ENCODE measurements at places on chromosomes 3 and 15.

GRCh38 chr3:49296781-49297411 lies 19.9 kb upstream of the C3orf62 start:
- DNase-seq = no peak

DNA sequence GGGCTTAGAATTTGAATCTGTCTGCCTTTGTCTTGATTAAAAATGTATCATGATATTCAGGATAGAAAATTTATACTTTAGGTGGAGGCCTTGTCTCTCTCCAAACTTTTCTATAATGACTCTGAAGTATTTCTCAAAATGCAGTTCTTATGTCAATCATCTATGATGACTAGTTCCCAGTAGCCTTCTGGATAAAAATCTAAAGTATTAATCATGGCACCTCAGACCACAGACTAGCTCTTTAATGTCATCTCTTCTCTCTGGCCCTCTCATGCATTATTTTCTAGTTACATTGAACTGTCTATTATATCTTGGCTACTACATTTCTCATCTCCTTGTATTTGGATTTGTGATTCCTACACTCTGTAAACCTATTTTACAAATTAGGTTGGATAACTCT lies 96.9 kb downstream of the ZPLD1 start:
- DNase-seq = no peak

DNA sequence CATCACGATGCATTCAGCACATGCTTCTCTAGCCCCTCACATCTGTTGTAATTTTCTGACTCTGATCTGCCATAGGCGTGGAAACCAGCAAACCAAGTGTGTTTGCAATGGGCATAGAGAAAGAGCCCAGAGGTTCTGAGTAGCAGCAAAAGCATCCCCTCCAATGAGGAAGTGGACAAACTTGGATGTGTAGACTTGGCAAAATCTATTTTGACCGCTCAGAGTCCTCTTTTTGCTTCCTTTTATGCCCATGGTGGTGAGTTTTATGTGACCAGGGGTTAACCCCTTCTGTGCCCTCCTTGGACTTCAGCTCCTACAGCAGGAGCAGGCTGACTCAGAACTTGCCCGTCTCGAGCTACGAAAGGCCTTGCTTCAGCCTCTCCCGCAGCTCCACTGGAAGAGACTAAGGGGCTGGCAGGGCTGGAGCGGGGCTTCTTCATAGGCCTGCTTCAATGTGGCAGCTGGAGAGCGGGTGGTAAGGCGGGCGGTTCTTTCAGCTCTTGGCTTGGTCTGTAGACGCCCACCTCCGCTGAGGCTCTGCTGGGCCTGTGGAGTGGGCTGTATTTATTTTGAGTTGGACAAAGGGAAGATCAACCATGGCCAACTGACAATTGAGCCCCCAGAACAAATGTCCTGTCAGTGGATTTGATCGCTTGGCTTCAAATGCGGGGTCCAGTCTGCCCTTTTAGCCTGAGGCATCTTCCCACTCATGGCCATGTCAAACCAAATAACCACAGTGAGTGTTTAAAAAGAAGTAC lies 6.5 kb upstream of the ETV5 start:
- no peak for DNase-seq

DNA sequence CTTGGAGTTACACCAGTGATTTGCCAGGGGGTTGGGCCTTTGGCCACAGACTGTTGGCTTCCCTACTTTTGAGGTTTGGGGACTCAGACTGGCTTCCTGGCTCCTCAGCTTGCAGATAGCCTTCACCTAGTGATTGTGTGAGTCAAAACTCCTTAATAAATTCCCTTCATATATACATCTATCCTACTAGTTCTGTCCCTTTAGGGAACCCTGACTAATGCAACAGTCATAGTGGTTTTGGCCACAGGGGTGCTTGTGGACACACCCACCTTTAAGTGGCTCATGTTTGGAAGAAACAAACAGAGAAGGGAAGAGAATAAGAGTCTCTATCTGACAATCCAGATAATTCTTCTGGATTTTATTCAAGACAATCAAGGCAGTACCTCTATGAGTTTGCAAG lies 457.7 kb downstream of the EPHA3 start:
- DNase-seq = no peak

DNA sequence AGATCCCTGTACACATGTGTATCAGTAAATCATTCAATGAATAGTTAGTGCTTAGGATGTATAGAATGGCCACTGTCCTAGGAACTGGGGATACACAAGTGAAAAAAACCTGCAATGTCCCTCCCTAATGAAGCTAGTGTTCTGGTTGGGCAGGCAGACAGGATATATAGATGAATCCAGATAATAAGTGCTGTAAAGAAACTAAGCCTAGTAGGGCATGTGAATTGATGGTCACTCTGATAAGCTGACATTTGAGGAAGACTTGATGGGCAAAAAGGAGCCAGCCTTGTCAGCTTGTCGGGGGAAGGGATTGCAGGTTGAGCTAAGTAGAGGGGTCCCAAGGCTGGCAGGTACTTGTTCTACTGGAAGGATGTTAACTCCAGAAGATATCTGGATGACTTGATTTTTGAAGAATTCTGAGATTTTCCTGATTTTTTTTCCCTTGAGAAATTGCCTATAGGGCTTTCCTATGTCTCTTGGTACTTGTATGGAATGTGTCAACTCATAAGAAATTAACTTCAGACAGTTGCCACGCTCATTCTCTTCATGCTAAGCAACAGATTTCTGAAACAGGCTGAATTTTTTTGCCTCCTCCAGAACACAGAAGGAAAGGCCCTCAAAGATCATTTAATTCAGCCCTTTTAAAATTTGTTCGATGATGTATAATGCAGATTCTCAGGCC lies 6.3 kb upstream of the KIF23 start:
- DNase-seq = no peak

GRCh38 chr3:79516795-79517194 lies 251.0 kb downstream of the ROBO1 start:
- no peak for DNase-seq

GRCh38 chr15:34437687-34438086 lies at the start of gene GOLGA8A:
GOLGA8A (minus strand) TSS chr15:34437808; CDS start chr15:34389691, 48,117 bp downstream.
- DNase-seq = peak; percentile 75

DNA sequence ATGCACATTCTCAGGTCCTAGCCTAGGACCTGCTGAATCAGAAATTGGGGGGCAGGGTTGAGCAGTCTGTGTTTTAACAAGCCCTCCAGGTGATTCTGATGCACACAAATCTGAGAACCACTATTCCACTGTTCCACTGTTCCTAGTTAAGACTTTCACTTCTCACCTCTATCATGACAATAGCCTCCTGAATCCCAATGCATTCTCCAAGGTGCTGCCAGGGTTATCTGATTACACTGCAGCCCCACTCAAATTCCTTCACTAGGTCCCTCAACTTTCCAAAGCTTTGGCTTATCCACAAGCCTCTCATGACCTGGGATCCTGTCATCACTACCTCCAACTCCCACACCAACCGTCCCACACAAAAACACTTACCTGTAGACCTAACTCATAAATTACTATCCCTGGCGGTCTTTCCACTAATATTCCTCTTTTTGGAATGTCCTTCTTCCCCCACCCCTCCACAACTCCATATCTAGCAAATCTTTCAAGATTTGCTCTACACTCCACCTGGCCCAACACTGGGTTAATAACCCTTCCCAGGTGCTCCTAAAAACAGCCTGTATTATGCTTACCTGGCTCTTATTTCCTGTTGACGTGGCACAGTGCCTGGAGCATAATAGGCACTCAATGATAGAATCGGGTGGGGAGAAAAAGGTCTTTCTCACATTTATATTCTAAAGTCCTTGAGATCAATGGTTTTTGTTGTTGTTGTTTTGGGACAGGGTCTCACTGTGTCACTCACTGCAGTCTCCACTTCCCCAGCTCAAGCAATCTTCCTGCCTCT lies 27.2 kb downstream of the TBL1XR1 start:
- no peak for DNase-seq

DNA sequence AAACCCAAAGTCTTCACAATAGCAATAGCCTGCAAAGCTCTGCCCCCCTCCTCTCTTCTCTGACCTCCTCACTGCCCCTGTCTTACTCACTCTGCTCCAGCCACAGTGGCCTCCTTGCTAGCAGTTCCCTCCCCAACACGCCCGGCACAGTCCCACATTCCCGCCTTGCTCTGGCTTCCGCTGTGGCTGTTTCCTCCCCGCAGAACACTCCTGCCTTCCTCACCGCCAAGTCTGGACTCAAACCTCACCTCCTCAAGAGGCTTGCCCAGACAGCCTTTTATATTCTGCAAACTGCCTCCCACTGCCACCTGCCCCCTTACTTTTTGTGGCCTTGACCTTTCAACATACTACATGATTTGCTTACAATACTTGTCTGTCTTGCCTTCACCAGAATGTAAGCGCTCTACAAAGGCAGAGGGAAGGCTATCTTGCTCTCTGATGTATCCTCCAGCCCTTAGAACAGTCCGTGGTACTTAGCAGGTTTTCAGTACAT lies 406 bp upstream of the MPI start:
- DNase-seq = no peak

GRCh38 chr15:77346245-77347036 lies 73.5 kb downstream of the PEAK1 start:
- no peak for DNase-seq

GRCh38 chr15:60471314-60471713 lies 7.6 kb downstream of the ICE2 start:
- DNase-seq = no peak

DNA sequence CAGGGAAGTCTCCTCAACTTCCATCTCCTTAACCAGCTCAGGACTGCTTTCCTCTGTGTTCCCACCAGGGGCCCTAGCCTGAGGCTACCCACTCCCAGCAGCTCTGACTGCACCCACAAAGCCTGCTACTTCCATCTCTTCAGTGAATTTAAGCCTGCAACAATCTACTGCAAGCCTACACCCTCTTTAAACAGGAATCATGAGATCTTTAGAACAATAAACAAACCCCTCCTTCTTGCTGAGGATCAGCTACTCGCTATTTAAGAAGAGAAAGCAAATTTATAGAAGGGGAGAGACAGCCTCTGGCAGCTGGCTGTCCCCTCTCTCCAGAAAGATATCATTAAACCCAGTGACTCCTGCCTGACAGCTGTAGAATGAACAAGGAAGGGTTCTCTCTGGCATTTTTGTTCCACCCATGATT lies 51.9 kb downstream of the ARHGAP31 start:
- DNase-seq = no peak

- no peak for DNase-seq
Measured at GRCh38 chr3:102089904-102090720, 240.8 kb downstream of the NFKBIZ start.

- peak; percentile 56 for DNase-seq
Measured at GRCh38 chr3:160413613-160414248, 14.3 kb downstream of the SMC4 start.

DNA sequence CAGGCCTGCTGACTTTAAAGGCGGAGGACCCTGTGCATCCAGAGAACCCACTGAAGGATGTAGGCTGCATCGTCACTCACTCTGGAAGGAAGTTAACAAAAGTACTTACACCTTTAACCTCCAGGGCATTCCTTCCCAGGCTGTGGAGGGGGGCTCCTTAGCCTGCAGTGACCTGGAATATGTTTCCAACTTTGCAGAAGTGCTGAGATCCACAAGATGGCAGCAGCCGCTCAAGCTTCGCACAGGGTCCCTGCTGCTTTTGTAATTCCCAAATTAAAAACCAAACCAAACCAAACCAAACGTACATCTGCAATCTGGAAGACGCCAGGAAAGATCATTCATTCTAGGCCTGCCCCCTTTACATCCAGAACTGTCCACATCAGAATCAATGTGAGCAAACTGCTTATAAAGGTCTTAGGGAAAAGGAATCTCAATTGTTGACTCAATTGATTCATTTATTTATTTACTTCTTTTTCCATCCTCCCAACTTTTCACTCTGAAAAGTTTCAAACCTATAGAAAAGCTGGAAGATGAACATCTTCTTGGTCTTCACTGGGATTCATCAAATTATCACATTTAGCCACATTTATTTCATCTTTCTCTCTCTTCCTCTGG lies 70.5 kb upstream of the KLHL25 start:
- DNase-seq = no peak

DNA sequence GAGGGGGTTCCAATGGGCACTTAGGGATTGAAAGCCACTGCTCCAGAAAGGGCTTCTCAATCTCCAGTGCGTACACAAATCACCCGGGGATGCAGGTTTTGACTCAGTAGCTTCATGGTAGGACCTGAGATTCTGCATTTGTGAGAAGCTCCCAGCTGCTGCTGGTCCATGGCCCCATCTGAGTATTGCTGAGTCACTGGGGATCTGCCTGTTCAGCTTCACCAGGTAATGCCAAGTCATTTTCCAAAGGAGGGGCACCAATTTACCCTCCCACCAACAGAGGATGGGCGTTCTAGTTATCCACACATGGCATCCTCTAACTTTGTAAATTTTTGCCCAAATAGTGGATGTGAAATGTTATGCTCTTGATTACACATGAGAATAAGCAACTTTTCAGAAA lies 12.9 kb upstream of the CEMIP start:
- DNase-seq = no peak

Data from effector CD4-positive, alpha-beta T cell (primary cell).